Kidney (tissue), 22 donors: ENCODE measurements at places on chromosomes 16 and 17. TPM values are rescaled to one million over a fixed set of nuclear protein-coding genes. Genes with fewer than 3 reads are reported as not detected.

GRCh38 chr17:73462823-73463222, 151.0 kb upstream of the CDC42EP4 start:
- no peaks in the 10 kb centered on the region for H3K27me3 ChIP-seq
- no peak overlapping the region for H3K27ac ChIP-seq
- no peaks in the 10 kb centered on the region for H3K36me3 ChIP-seq
- H3K4me1 ChIP-seq = no peaks in the 10 kb centered on the region
- DNase-seq = no peak

- no peaks in the 10 kb centered on the region for H3K4me1 ChIP-seq
- peak overlapping the region; percentile 56 for H3K27ac ChIP-seq
- peaks cover 7% of the 10 kb centered on the region for H3K36me3 ChIP-seq
- no peaks in the 10 kb centered on the region for H3K27me3 ChIP-seq
These were observed 613 bp downstream of the ECI1 start for GRCh38 chr16:2250652-2251295.

DNA sequence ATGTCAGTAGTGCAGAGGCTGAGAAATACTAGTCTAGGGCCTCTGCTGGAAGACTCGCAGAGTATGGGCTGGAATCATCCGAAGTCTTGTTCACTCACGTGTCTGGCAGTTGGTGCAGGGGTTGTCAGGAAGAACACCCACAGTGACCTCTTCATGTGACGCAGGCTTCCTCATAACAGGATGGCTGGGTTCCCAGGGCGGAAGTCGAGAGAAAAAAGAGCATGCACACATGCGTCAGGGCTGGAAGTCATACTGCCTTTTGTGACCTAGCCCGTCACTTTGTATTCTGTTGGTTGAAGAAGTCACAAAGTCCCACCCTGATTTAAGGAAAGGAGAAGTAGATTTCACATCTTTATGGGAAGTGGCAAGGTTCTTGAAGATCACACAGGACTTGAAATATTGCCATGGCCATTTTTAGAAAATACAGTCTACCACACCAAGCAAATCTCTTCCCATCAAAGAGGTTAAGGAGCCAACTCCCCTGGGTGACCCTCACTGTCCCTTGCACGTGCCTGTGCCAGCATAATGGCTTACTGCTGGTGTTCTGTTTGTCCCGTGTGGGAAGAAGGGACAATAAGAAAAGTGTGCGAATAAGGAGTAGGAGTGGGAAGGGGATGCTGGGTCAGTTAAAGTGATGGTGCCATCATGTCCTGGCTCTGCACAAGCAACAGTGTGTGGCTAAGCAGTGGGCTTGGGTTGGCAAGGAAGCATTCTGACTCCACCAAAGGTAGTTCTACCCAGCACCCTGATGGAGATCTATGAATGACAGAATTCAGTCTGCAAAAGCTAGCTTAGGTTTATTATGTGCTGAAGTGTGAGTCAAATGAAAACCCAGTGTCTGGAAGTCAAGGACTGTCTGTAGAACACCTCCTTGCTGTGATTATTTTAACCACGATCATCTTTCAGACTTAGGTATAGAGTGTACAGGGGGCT, 28.1 kb downstream of the HEATR3 start:
- peak overlapping the region; percentile 77 for H3K27ac ChIP-seq
- H3K4me1 ChIP-seq = no peaks in the 10 kb centered on the region
- peak; percentile 54 for DNase-seq
- H3K4me3 ChIP-seq = no peak overlapping the region
- H3K36me3 ChIP-seq = peaks cover 8% of the 10 kb centered on the region

DNA sequence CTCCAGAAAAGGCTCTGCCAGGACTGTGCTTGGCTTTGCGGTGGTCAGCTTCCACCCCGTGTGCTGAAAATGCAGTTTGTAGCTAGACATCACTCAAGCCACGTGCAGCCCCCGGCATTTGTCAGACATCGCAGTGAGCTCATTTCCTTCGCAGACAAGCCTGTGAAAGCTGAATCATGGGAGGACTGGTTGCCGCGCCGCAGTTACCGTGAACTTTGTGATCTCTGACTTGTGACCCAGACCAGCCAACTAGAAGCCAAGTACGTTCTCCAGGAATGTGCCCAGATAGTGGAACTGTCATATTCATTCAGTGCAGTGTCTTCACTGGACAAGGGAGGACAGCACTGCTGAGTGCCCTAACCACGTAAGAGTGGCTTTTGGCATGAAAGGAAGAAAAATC, 58.1 kb downstream of the NDE1 start:
- H3K27ac ChIP-seq = no peak overlapping the region
- no peaks in the 10 kb centered on the region for H3K36me3 ChIP-seq
- no peaks in the 10 kb centered on the region for H3K27me3 ChIP-seq
- no peak for DNase-seq

DNA sequence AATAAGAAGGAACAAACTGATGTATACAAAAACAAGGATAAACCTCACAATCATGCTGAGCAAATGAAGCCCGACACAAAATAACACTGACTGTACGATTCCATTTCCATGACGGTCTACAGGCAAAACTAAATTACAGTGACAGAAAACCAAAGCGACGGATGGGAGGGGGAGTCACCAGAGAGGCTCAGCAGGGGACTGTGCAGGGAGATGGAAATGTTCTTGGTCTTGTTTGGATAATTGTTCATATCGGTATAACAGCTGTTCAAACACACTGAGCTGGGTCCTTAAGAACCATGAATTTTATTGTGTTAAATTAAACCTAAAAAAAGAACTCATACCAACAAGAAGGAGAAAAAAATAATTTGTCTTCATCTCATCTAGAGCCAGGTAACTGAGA, 97.8 kb downstream of the NXN start:
- H3K27me3 ChIP-seq = no peaks in the 10 kb centered on the region
- H3K36me3 ChIP-seq = no peaks in the 10 kb centered on the region
- DNase-seq = no peak
- H3K27ac ChIP-seq = no peak overlapping the region

The AP2B1 gene
- 74.0 TPM for polyA plus RNA-seq

The CCL7 gene
- not detected for polyA plus RNA-seq

The MBTPS1 gene
- polyA plus RNA-seq = 45.5 TPM
